ENCODE measurements at places on chromosomes 2 and 18.

DNA sequence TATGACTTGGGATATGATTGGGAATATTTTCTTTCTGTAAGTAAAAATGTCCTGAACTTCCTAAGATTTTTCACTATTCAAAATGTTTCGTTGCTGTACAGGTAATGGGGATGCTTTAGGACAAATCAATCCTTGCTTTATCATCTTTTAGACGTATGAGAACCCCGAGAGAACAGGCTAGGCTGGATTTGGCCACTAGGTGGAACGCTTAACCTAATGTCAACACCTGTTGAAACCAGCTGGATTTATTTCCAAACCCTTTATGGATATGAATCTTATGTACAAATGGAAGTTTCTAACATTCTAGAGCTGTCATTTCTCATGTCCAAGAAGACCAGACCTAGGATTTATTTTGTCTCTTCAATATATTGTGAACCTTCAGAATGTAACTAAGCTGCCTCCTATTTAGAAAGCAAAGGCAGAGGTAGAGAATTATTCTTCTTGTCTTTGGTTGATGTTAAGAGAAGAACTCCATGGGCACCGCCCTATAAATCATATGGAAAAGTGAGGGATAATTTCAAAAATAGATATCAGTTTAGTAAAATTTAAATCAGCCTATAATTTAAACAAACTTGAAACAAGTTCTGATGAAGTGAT lies 96.7 kb downstream of the PMAIP1 start:
- DNase-seq, result no peak

DNA sequence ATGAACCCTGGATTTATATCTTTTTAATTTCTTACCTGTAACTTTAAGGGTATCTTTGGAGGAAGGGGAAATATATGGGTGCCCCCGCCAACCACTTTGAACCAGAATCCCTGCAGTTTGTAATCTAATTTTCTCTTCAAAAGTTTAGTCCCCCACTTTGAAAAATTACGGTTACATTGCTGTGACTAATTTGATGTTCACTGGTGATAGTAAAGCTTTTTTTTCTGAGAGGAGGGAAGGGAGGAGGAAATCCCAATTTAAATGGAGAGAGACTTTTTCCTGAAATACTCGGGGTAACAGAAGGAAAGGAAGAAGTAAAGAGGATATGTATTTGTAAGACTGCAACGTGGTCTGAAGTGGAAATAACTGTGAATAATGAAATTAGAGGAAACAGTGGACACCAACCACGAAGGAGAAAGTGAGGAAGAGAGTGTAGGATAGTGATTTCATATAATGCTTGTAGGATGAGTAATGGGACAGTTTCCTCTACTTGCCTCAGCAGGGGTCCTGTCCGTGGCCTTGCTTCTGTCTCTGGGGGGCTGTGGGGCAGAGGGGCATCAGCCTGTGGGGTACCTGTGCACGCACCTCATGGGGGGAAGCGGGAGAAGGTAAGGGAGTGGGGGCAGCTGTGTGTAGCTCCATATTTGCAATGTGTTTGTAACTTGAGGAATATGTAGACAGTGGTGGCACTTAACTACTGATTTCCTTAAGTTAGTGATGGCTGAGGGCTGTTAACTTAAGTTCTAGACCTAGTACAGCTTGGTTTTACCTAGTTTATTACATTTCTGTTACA lies 161.1 kb downstream of the LTBP1 start:
- DNase-seq, result no peak

DNA sequence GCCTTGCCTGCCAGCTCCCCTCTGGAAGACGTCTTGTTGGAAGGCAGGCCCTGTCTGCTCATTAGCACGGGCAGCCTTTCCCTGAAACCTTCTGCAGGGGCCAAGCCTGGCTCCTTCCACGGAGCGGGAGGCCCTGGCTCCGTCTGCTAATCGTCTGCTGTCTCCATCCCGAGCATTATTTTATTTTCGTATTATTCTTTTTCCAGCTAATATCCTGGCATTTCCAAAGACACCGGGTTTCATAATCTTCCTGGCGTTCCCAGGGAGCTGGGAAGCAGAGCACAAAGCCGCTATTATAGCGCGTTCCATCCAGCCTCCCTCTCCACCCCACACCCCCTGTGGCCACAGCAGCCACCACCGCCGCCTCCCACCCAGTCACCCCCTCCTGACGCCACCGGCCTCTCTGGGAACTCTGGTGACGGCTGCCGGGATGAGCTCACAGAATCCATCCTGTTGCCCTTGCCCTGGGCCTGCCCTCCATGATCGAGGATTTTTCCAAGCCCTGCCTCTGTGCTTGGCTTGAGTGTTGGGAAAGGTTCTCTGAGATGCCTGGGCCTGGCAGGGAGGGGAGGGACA lies 125.5 kb downstream of the DYSF start:
- DNase-seq, result peak; percentile 80

DNA sequence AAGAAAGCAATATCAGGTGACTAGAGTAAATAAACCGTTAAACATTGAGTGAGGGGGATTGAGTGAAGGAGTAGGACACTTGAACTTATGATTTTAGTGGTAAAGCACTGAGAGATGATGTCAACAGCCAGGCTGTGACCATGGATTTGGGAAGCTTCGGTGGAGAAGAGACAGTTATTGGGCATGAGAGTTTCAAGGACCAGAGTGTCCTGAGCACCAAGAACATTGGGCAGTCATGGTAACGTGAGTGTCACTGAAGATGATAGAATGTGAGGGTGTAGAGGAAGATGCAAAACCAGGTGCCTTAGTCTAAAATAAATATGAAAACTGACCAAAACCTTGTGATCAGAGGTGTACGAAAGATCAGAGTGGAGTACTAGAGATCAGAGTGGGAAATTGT lies 248.1 kb downstream of the ASXL3 start:
- no peak for DNase-seq

GRCh38 chr2:118850168-118850900 lies 2.9 kb upstream of the EN1 start:
- DNase-seq, result no peak

DNA sequence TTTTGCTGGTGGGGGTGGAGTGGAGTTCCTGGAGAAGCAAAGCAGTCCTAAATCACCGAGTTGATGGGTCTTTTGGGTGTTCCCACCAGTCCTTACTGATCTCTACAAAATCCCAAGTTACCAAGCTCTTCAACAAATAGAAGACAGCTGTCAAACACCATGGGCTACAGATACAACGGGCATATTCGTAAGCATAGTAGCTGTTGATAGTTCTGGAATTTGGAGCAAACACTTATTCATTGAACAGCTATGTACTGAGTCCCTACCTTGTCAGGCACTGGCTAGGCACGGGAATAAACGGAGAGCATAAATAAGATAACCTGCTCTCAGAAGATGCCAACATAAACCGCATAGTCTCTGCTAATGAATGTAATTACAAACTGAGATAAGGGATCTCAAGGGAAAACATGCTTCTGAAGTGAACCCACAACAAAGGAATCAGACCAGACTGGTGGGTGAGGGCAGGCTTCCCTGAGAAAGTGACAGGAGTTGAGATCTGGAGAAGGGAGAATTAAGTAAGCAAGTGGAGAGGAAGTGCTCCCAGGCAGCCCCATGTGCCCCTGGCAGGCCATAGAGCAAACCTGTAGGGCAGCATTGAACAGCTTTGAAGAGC lies 947 bp upstream of the ANKRD44 start:
- no peak for DNase-seq

GRCh38 chr2:12340164-12340563 lies 376.6 kb upstream of the TRIB2 start:
- no peak for DNase-seq

DNA sequence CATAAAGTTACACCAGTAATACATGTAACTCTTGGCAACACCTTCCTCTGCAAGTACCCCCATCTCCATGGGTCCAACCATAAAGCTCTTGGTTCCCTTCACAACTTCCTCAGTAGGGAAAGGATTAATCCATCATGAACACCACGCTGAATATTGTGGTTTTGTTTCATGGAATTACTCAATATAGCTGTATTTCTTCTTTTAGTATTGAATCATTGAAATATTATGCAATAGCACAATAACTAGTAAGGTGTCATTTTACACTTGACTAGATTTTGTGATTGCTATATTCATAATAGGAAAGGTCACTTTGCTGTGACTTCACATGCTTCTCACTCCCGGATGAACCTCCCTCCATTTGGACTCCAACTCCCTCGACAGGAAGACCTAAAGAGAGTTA lies 29.7 kb upstream of the PID1 start:
- DNase-seq, result no peak

DNA sequence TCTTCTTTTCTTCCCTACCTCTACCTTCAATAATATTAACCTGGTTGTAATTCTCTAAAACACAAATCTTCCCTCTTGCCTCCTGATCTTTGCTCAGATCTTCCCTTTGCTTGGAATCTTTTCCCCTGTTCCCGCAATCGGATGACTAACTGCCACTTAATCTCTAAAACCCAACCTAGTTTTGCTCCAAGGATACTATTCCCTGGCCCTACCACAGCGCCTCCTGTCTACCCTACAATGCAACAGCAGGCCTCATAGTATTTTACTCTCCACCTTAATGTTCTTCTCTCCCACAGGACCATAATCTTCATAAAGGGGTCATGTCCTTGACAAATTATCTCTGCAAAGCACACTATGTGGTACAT lies 246.8 kb upstream of the TNP1 start:
- DNase-seq, result no peak

GRCh38 chr2:227374158-227374557 lies 4.9 kb downstream of the TM4SF20 start:
- no peak for DNase-seq

- DNase-seq, result no peak
These were observed 68.6 kb upstream of the SPOPL start for GRCh38 chr2:138432971-138433370.

- no peak for DNase-seq
These were observed 71.8 kb downstream of the NAB1 start for GRCh38 chr2:190720691-190721090.

GRCh38 chr2:164456619-164457018 lies 164.7 kb downstream of the GRB14 start:
- no peak for DNase-seq

DNA sequence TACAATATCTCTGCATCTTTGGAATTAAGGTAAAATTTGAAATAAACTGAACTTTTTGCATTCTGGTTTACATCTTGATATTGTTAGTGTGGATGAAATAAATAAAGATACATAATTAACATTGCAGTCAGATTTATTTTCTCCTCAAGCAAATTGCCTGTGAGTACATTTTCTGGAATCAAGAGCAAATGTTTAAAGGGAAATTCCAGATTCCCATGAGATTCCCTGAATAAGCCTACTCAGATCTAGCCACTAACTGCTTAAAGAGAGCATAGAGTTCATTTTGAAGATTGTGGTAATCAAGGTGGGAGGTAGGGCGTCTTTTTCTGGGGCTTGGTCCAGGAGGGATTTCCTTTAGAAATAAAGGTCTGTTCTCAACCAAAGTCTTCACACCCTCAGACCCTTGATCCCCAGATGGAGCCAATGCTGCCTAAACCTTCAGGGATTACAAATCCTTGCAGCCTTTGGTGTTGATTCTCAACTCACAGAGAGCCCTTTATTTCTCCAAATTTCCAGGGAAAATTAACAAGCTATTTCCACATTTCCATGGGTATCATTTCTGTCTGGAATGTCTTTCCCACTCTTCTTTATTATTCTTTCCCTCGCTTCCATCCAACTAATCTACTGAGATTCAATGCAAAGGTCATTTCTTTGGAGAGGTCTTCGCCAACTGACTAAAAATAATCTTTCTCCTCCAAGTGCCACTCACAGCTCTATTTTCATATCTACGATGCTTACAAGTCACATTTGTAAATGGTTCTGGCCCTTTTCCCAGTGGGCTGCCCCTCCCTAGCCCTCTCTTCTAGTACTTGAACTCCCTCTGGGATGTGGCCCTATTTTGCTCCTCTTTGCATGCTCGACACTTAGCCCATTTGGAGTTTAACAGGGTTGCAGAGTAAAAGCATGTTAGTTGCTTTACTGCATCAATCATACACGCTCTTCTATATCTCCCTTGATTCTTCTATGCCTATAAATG lies 79.8 kb upstream of the SPATS2L start:
- DNase-seq, result no peak

DNA sequence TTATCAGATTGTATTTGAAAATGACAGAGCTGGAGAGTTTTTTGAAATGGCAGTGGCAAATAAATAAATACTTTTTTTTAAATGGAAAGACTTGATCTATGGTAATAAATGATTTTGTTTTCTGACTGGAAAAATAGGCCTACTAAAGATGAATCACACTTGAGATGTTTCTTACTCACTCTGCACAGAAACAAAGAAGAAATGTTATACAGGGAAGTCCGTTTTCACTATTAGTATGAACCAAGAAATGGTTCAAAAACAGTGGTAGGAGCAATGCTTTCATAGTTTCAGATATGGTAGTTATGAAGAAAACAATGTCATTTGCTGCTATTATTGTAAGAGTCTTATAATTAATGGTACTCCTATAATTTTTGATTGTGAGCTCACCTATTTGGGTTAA lies 30.9 kb downstream of the CD28 start:
- no peak for DNase-seq

DNA sequence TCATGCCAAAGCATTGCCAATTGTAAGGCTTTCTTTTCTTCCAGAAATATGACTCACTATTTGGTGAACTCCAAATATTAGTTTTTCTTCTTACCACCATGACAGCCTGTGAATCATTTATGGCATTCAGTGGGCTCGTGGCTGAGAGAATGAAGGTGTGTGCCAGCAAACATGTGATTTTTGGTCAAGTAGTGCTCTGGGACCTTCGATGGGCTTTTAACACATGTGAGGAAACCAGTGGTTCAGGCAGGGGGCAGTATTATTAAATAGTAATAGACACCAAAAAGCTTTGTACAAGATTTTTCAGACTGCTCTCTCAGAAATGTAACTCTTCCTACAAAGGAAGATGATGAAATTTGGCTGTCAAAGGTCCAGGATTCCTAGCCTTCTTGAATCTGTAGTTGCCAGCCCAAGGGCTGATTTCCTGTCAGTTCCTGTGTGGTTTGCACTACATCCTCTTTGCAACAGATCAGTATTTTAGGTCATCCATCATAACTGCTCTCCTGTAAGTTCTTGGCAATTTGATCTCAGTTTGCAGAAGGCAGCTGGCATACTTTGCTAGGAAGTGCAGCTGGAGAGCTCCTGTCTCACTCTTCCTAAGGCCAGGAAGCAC lies 64.3 kb downstream of the BABAM2 start:
- peak; percentile 66 for DNase-seq

DNA sequence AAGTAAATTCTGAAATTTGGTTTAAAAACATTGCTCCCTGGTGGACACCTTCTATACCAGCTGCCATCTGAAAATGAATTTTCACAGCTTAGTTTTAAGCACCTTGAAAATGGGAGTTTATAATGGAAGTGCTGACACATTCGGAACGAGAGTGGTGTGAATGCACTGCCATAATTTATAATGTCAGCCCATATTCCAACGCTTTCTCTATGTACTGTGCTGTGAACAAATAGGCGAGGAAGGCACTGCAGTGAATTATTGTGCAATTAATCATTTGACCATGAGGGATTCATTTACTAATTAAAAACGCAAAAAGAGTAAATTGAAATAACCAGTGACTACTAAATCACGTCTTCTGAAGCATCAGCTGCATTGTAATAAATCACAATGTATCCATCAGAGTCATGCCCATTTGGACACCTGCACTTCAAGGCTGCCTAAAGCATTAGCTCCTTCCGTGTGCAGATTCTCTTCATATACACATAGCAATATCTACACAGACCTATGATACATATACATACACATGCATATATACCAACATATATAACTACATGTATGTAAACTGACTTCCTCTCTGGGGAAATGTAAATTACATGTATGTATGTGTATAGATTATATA lies 699.8 kb downstream of the GALR1 start:
- DNase-seq, result no peak

GRCh38 chr2:79355569-79355968 lies 157.3 kb upstream of the CTNNA2 start:
- no peak for DNase-seq

- no peak for DNase-seq
These were observed 36.1 kb downstream of the RNF152 start for GRCh38 chr18:61856678-61857077.

GRCh38 chr18:79864006-79864725 lies 66.4 kb downstream of the KCNG2 start:
- DNase-seq, result peak; percentile 43

Measured in sciatic nerve (tissue), 2 donors.